ENCODE measurements at places on chromosomes 5 and 9. TPM values are rescaled to one million over a fixed set of nuclear protein-coding genes. Genes with fewer than 3 reads are reported as not detected.
A peak's percentile ranks its signal among the peaks of the same experiment; 100 is the strongest.

- peak; percentile 47 for DNase-seq
Observed at GRCh38 chr5:153964880-153965645, 73.6 kb downstream of the FAM114A2 start.

GRCh38 chr5:111422245-111422644 is 90.1 kb downstream of the STARD4 start:
- no peak for DNase-seq

The CPEB4 gene
- 5.6 TPM for total RNA-seq

DNA sequence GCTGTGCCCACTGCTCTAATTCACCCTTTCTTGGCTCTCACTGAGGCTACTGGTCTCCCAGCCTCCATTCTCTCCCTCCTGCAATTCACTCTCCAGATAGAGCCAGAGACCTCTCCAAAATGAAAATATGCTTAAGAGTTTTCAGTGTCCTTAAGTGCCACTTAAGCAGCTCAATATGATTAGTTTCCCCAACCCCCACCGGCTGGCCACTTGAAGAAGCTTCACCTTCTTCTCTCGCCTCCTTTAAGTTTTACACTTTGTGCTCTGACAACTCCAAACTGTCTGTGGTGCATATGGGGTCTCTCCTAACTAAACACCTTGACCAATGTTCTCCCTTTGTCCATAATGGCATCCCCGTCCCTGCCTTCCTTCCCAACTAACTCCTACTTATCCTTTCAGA is 53.4 kb downstream of the CDK5RAP2 start:
- no peak for DNase-seq

The IL9 gene
- total RNA-seq: not detected

DNA sequence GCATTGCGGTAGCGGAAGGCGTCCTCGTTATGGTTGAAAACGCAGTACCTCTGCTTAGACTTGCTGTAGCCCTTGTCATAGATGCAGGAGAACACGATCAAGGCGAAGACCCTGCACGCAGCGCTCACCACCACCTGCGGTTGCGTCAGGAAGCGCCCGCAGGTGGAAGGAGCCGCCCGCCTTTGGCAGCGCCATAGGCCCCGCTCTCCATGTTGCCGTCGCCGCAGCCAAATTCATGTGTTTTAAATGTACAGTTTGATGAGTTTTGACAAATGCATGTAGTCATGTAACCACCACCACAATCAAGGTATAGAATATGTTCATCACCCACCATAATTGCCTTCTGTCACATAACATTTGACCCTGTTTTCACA is 84.9 kb upstream of the CEP78 start:
- DNase-seq: no peak

The SLC22A5 gene
- total RNA-seq: 6.9 TPM

GRCh38 chr5:153373130-153373498 is 117.4 kb upstream of the GRIA1 start:
- DNase-seq: no peak

GRCh38 chr5:15992918-15993317 is 186.7 kb downstream of the MARCHF11 start:
- peak; percentile 14 for DNase-seq

GRCh38 chr5:18944771-18945170 is 1043.2 kb downstream of the CDH18 start:
- no peak for DNase-seq

GRCh38 chr9:112433499-112434392 is 52.9 kb upstream of the KIAA1958 start:
- DNase-seq: no peak

DNA sequence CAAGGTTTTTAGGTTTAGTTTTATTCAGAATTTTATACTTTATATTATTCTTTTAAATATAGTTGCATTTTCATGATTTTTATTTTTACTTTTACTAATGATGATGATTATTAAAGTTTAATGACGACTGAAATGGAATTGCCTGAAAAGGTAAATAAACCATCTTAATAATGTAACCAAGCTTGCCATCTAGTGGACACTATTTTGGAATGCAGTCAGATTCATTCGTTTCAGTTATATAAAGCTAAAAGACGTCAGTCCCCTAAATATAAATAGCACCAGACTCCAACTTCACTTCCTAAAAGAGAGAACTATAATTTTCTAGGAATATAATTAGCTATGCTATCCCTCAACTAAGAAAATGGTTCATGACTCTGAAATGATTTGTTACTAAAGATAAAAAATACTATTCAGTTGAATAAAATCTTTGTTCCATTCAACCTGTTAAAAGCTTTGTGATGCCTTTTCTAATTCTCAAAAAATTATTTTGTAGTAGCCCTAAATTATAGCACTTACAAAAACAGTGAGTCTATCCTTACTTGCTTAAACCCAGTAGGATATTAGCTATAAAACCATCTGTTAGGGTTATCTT is 19.9 kb downstream of the ABITRAM start:
- peak; percentile 30 for DNase-seq
